ENCODE measurements at places on chromosomes 13 and 19.
A peak's percentile ranks its signal among the peaks of the same experiment; 100 is the strongest.

DNA sequence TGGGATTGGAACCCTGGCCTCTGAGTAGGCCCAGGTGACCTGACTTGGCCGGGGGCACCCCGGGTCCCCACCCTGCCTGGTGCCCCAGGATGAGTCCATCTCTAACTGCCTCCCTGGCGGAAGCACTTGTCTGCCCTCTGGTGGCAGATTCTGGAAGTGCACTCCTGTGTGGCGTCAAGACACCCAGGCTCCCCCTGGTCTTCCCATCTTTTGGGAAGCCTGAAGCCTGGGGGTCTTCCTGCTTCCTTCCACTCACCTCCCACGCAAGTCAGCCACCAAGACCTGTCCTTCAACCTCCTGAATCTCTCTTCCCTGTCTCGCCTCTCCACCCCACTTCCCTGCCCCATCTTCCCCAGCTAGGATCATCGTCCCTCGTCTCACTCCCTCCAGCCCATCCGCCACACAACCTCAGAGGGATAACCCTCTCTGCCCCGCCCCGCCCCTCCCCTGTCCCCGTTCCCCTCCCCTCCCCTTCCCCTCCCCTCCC is 7.4 kb downstream of the RABAC1 start:
- DNase-seq = peak; percentile 77

GRCh38 chr13:107545946-107546502 is 669.3 kb downstream of the LIG4 start:
- DNase-seq = no peak

GRCh38 chr19:10688545-10689280 is 12.5 kb upstream of the QTRT1 start:
- DNase-seq = no peak

- DNase-seq = peak; percentile 17
Measured at GRCh38 chr19:40223135-40223822, 3.2 kb downstream of the CCNP start.

DNA sequence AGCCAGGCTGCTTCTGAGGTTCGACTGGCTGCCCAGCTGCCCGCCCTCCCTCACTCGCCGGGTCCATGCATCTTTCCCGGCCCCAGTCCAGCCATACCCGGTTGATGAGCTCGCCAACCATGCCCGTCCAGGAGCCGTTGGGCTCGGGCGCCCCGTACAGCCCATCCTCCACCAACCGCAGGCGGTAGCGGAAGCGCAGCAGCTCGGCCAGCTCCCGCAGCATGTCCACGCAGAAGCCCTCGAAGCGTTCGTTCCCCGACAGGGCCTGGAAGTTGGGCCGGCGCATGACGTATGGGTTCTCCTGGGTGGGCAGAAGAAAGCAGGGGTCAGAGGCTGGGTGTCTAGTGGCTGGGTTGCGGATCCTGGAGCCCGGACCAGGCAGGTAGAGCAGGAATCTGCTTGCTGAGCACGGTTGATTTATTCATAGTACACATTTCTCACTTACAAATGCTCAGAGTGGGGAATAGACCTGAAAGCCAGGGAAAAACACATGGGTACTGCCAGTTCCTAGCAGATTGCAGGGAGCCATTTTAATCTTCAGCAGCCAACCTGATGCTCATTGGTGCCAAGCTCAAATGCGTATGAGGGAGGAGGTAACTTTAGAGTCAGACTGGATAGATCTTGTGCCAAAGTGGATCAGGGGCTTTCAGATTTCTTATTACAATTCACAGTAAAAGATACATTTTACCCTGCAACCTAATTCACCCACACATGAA is 27.4 kb downstream of the GRIK5 start:
- DNase-seq = no peak

DNA sequence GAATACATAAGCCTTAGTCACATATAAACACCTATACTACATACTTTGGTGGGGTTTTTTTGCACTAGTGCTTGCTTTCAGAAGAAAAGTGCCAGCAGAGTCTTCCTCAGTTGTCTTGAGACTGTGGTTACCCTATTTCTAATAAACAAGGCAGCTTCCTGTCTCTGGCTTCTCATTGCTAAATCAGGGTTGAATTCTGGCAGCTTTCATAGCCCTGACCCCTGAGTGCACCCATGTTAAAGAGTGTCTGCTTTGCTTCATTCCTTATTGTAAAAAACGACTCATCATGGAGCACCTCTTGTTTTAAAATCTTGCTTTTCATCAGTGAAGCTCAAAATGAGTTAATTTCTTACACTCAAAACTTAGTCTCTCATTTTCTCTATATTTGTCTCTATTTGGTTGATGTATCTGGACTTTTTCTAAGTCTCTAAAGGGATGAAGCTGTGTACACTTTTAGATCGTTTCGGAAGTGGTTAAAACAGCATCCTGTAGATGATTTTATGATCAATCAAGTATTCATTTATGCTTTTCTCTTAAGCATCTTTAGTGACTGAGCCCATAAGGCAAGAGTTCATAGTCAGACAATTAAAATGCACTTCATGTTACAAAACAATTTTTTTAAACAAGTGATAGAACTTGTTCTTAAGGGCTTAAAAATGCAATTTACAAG is 72.1 kb downstream of the KLF12 start:
- DNase-seq = peak; percentile 57
